ENCODE measurements at places on chromosomes 7 and 10. TPM values are rescaled to one million over a fixed set of nuclear protein-coding genes. Genes with fewer than 3 reads are reported as not detected.

The STEAP1B gene
- total RNA-seq, result 0.20 TPM

The HOXA11 gene
- not detected for total RNA-seq

The PRR15 gene
- not detected for total RNA-seq

The AQP1 gene
- 0.15 TPM for total RNA-seq

The NUTM2E gene
- total RNA-seq, result 0.20 TPM

The PLXNA4 gene
- total RNA-seq, result not detected

The RAB19 gene
- 7.5 TPM for total RNA-seq

The C10orf67 gene
- not detected for total RNA-seq

The GPR37 gene
- not detected for total RNA-seq

The PKD1L1 gene
- 0.18 TPM for total RNA-seq

The SHTN1 gene
- 0.38 TPM for total RNA-seq

The GARIN1A gene
- total RNA-seq, result 0.61 TPM

The TSPAN13 gene
- total RNA-seq, result 0.97 TPM

The LIPF gene
- total RNA-seq, result not detected

The SPDYE1 gene
- not detected for total RNA-seq

The TAS2R5 gene
- total RNA-seq, result 0.88 TPM

The DDX21 gene
- total RNA-seq, result 275 TPM

The SFRP5 gene
- total RNA-seq, result not detected

The CRPPA gene
- total RNA-seq, result 1.6 TPM

The WBP1L gene
- 17.8 TPM for total RNA-seq

The DMTF1 gene
- total RNA-seq, result 68.2 TPM

The ITIH2 gene
- total RNA-seq, result not detected

The NRCAM gene
- 0.74 TPM for total RNA-seq

The CPEB3 gene
- total RNA-seq, result 2.1 TPM

The MMD2 gene
- not detected for total RNA-seq

The DOCK1 gene
- 0.18 TPM for total RNA-seq

The TAC1 gene
- total RNA-seq, result 0.55 TPM

The CCL26 gene
- total RNA-seq, result not detected

The TMEM26 gene
- total RNA-seq, result not detected

The ZCWPW1 gene
- total RNA-seq, result 4.3 TPM

The CFAP69 gene
- 0.53 TPM for total RNA-seq

The CYP26C1 gene
- not detected for total RNA-seq

The SYT15 gene
- 0.70 TPM for total RNA-seq

The OPN1SW gene
- total RNA-seq, result not detected

The GIMAP1 gene
- total RNA-seq, result 9.8 TPM

The GPR26 gene
- total RNA-seq, result not detected

The TRRAP gene
- total RNA-seq, result 51.4 TPM

The RAPGEF5 gene
- total RNA-seq, result 0.13 TPM

The ZPBP gene
- total RNA-seq, result not detected

The MAD1L1 gene
- total RNA-seq, result 47.3 TPM

The ACBD7 gene
- total RNA-seq, result 0.80 TPM

The DNA2 gene
- 40.0 TPM for total RNA-seq

The MYOZ1 gene
- not detected for total RNA-seq

The RBP3 gene
- total RNA-seq, result not detected

The AFAP1L2 gene
- total RNA-seq, result 1.6 TPM

The EGR2 gene
- 89.9 TPM for total RNA-seq

The EEPD1 gene
- total RNA-seq, result 0.84 TPM

The EGFR gene
- not detected for total RNA-seq

The GPER1 gene
- total RNA-seq, result not detected

The TDRD1 gene
- 0.13 TPM for total RNA-seq

The EBLN1 gene
- not detected for total RNA-seq

The SLK gene
- 23.7 TPM for total RNA-seq

The SEMA3E gene
- not detected for total RNA-seq

The TMEM140 gene
- 6.6 TPM for total RNA-seq

The BMPER gene
- total RNA-seq, result not detected

The GPR158 gene
- total RNA-seq, result not detected

Data from CD8-positive, alpha-beta memory T cell (primary cell).